ENCODE measurements at places on chromosomes 5 and 9.

DNA sequence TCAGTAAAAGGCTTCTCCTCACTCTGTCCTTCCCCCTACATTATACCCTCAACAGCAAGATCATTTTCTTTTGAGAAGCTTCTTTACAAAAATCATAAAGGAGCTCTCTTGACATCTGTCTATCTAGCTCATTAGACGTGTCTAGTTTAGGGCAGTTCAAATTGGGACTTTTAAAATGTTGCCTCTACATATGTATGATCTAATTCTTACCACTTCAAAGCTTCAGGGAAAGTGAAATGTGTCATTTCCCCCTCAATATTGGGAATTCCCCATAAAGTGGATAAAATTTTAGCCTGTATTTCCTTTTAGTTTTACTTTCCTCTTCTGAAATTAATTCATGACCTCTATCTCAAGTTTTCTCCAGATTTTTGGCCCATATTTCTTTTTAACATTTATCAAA is 323.7 kb downstream of the ARRDC3 start:
- no peak for DNase-seq

- no peak for DNase-seq
Observed at GRCh38 chr5:128441941-128442350, 96.1 kb downstream of the FBN2 start.

DNA sequence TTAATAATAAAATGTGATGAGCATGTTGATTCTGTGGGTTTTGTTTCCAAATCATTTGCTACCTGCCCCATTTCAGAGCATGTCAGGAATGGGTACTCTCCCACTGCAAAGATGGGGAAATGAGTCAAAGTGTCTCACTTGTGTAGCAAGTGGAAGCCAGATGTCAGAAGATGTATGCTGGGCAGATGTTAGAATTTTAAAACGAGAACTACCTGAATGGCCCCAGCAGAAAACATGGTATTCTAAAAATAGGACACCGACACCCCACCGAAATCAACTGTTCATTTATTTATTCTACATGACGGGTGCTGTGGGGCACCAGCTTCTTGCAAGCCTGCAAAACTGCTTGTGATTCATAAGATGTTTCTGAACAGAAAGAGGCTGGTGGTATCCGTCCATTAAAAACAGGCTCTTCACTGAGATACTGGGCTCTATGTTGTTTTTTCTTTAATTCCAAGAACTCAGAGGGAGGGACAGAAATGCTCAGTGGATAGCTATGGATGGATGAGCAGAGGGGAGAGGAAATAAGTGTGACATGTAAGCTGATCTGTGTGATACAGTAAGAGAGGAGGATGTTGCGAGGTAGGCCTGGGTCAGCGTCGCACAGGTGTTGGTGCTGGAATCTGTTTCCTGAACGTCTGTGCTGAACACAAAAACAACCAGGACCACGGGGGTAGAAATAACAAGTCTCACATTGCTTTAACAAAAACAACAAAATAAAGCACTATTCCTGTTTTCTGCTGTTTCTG is 157.2 kb downstream of the EFNA5 start:
- DNase-seq = no peak

DNA sequence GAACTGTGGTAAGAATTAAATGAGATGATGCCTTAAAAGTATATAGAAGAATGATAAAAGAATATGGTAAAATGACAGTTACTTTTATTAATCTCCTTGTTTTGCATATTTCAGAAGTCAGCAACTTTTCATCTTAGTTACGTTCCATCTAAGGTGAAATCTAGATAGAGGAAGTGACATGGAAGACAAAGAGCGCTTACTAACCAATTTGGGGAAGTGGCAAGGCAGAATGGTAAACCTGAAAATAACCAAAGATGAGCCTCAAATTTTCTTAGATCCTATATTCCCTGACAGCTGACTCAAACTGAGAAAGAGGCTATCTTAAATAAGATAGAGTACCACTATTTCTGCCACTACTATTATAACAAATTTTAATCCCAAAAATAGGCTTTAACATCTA is 52.5 kb downstream of the FGF10 start:
- DNase-seq = no peak

DNA sequence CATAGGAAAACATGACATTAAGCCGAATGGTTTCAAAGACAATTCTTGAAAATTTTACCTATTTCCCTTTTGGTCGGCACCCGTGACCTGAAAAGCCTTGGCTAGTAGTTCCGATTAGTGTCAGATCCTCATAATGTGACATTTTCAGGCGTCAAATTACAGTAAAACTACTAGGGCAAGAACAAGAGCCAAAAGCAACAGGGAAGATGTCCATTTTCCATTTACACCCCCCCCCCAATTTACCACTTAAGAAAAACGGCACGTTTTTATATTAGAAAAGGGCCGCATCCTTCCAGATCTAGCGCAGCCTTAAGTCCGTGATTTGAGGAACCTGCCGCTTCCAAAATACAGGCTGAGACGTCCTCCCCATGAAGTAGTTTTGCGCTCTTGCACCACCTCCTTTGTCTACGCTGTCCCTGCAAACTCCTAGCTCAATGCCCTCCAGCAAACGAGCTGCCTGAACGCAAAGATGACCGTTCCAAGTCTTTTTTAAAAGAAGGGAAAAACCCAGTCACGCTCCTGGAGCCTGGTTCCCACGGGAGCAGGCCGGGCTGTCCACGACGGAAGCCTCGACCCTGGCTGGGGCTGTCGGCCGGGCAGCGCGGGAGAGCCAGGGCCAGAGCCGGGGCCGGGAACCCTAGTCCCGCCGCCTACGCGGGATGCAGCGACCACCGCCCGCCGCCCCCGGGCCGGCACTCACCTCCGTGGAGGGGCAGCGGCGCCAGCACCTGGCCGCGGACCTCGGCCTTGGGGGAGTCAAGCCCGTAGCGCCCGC is 616 bp downstream of the RNF130 start:
- DNase-seq = no peak

All from activated naive CD8-positive, alpha-beta T cell treated with anti-CD3 and anti-CD28 coated beads for 36 hours (primary cell).